ENCODE measurements at places on chromosomes 11 and 22.

DNA sequence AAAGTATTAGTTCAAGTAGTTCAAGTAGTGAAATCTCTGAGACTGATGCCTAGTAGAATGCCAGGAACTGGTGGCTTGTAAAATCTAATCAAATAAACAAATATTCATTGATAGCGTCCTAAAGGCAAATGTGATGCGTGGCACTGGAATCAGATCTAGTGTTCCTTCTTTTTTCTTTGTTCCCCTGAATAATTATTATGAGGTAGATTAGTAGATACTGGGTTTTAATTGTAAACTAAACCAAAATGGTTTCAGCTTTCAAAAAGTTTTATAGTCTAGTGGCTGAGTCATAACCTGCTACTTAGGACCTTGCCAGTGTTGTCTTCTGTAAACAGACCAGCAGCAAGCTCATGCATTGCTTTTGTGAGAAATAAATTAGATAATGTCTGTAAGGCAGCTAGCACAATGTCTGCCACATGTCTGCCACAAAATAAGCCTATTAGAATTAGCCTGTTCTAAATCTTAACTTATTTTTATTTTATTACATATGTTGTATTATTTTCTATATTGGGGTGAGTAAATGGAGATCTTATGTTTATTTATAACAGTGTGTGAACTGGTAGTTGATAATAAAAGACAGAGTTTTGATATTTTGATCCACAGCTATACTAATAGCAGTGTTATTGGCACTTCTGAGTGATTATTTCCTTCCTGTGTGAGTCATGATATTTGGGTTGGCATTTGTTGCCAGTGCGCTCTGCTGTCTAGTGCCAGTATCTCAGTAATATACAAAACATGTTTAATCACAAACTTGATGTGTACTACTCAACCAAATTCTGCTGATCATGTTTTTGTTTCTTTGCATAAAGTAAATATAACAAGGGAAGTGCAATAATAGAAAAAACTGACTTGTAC, 135.7 kb downstream of the TMEM135 start:
- no peak for DNase-seq

DNA sequence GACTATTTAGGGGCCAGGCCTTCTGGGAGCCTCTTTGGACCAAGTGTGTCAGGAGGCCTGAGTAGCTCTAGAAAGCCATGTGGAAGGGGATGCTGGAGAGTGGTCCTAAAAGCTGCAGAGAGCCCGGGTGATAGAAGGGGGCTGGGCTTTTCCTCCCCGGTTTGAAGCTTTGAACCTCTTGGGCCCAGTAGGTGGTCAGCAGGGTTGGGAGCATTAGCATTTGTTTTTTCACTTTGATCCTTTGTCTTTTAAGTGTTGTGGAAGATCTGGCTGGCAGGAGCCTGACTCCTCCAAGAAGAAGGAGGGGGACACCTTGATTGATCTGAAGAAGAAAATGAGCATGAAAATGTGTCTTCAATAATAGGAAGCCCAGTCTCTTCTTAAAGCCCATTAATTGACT, 596.6 kb downstream of the INSC start:
- no peak for DNase-seq

- DNase-seq = no peak
Observed at GRCh38 chr11:132751516-132752250, 780.6 kb downstream of the OPCML start.

DNA sequence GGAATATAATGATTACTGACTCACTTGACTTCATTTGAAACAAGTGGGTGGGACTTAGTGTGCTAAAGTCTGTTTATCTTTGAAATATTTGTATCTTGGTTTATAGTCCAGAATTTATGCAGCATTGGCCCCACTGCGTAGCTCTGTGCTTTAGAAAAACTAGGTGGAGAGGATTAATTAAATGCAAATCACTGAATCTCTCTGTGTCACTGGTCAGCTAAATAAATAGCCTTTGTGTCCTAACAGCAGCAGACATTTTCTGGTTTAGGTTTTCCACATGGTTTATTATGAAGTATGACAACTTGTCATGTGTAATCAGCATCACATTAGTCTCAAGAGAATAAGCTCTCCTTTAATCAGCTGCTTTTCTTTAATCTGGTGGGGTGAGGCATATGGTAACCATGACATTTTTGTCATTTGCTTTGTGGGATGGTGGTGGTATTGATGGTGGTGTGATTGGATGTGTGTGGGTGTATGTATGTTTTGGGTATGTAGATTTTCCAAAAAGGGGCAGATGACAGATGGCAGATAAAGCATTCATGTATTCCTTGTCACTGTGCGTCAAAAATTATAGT, 33.9 kb downstream of the BCL2L13 start:
- no peak for DNase-seq

- DNase-seq = no peak
Observed at GRCh38 chr11:43578346-43579170, 102.0 kb upstream of the HSD17B12 start.

GRCh38 chr11:105236664-105237063, 97.1 kb upstream of the CARD18 start:
- no peak for DNase-seq

DNA sequence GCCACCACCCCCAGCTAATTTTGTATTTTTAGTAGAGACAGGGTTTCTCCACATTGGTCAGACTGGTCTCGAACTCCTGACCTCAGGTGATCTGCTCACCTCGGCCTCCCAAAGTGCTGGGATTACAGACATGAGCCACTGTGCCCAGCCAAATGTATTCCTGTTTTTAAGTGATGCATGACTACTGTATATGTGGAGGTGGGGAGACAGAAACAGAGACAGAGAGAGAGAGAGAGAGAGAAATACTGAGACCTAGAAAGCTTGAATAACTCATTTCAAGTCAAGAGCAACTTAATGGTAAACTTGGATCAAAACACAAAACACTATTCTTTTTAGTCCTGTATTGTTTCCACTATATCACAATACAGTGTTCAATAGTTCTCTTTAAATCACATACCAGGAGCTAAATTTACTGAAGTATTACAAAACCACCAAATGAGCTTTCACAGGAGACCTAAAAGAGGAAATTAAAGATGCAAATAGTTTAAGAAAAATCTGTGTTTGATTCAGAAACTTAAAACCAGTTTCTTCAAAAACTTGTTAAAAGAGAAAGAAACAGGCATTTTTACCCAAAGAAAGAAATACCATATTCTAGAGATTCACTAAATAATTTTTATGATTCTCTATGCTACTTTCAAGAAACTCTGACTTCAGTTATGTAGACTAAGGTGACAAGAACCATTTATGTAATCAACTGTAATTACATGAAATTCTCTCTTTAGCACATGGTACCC, 188.7 kb downstream of the ETS1 start:
- DNase-seq = no peak

DNA sequence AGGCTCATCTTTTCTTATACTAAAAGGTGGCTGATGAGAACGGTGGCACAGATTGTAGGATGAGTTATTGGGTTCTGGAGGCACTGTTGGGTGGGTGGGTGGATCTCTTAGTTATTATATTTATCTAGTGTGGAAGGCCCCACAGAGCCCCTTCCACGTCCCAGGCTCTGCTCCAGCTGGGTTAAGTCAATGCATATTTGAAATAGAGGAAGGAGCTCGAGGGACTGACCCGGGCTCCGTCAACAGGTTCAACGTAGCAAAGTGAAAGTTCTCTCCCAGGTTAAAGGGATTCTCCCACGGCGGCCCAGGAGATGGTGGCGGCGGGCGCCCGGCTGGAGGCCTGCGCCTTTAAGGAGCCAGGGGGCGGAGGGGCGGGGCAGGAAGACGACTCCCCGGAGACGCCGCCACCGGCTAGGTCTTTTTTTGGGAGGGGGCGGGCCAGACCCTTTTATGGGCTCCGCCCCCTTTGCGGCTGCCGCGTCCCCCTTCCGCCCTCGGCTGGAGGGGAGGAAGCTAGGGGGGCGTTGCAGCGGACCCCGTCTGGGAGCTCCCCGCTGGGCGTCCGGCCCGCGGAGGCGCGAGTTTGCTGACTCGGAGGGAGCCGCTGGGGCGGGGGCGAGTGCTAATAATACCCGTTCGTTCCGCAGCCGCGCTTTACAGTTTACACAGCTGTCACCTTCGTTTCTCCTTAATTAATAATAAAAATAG, 1.5 kb upstream of the INPPL1 start:
- peak; percentile 93 for DNase-seq

- no peak for DNase-seq
Observed at GRCh38 chr11:126733685-126734084, 266.9 kb downstream of the KIRREL3 start.

- DNase-seq = no peak
Observed at GRCh38 chr11:14645015-14645912, 1.7 kb downstream of the PDE3B start.

GRCh38 chr22:39567135-39567946, 3.2 kb upstream of the CACNA1I start:
- DNase-seq = no peak

DNA sequence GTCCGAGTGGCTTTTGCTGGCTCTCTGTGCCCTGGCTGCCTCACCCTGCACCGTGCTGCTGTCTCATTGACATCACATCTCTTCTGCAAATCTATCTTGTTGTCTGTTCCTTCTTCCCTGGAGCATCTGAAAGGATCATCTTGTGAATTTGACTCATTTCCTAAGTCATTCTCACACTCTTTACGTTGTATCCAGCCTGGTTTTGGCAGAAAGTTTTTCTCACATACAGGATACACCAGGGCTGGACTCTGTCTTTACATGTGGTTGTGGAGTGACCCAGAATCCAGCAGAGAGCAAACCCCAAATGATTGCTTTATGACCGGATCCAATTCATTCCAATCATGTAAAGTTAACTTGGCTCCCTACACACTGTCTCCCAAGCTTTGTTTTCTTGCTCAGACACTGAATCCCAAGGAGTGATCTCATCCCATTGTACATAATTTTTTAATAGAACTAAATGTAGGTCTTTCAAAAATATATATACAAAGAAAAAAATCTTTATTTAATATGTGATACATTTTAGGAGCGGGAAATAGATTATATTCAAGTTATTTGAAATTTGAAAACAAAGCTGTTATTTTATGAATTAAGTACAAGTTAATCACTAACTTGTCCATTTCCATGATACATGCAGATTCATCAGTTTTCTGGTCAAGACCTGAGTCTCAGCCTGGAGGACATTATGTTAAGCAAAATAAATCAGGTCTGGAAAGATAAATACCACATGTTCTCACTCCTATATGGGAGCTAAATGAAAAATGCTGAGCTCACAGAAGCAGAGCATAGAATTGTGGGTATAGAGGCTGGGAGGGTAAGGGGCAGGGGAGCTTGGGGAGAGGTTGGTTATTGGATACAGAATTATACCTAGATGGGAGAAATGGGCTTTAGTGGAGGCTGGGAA, 2.9 kb upstream of the RFPL1 start:
- no peak for DNase-seq

DNA sequence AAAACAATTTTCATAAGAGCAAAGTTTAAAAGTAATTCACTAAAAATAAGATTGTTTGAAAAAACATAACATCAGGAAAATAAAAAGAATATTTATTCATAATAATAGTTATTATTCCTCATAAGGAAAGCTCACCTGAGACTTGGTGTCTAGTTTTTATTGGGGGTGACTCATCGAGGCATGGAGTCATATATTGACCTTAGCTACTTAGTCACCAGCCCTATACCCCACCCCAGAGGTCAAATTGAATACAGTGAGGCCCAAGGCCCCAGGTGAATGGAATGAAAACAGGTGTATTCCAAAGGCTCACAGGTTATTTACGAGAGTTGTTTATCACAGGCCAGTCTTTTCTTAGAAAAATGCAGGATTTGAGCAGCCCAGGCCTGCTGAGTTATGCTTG, 36.9 kb downstream of the CNTF start:
- no peak for DNase-seq

DNA sequence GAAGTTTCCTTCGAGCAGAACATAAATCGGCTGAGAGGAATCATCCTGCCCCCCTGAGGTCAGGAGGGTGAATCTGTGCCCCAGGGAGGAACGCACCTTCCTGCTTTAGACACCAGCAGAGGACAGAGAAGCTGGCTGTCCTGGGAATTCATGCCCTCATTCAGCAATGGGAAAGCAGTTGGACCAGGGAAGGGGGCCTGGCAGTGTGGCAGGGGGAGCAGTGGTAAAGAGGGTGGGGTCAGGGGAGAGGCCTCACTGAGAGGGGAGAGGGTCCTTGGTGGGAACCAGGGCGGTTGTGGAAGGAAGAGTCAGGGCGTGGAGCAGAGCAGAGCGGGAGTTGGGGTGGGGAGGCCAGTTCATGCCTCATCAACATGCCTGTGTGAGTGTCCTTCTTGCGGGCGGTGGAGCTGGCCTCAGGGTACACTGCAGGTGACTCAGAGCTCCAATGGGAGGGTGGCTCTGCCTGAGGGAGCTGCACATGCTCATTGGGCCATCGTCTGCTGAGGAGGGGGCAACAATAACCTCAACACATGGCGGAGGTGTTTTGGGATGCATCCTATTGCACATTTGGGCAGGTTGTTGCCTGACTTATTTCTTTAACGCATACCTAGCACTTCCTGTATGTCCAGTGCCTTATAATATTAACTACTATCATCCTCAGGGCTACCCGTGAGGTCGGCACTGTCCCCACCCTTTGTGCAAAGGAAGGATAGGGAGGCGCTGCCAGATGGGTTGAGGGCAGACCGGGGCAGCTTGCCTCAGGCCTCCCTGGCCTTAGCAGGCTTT, 23.2 kb downstream of the MED15 start:
- DNase-seq = no peak

GRCh38 chr11:116335891-116336290, 436.9 kb downstream of the BUD13 start:
- no peak for DNase-seq

GRCh38 chr11:126267650-126268049, 1.0 kb downstream of the SRPRA start:
- no peak for DNase-seq

DNA sequence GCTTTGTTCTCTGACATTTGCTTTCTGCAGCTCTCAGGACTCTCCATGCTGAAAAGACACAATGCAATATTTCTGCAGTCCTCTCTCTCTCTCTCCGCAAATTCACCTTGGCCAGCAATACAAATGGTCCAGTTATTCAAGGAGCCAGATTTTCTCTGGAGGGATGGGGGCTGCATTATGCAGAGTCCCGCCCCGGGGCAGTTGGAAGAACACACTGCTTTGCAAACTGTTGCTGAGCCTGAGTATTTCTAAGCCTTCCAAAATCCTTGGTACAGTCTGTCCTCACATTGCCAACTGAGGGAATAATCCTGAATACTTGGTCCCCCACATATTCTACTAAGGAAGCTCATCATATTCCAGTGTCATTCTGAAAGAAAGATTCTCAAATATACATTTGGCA, 94.3 kb upstream of the ZC3H12C start:
- DNase-seq = no peak

- no peak for DNase-seq
Observed at GRCh38 chr11:102229510-102230123, 87.7 kb upstream of the BIRC3 start.

GRCh38 chr22:30245985-30246813, at the start of gene LIF:
Gene LIF, minus strand, starts transcription at chr22:30246759. Its CDS starts 64 bp downstream, at chr22:30246695.
- DNase-seq = peak; percentile 45

- DNase-seq = no peak
Observed at GRCh38 chr11:117837070-117837776, 12.7 kb upstream of the FXYD2 start.

- no peak for DNase-seq
Observed at GRCh38 chr22:50274311-50274710, 4.1 kb upstream of the MAPK11 start.

Data from T-helper 17 cell (primary cell).